ENCODE measurements at places on chromosomes 6 and 20.

DNA sequence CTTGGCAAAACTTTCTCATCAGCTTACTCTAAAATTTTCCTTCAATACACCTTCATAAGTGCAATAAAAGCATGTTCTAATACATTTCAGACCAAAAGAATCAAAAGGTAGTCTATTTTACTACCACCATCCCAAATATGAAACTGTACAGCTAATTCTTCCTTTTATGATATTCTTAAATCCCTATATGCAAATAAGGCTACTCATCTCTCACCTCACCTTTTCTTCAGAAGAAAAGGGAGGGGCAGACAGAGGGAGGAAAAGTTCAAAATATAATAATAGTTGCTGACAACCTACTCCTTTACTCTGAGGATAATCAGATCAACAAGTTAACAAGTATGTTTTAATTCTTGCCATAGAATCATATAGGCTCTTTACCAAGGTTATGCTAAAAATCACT lies 7.4 kb downstream of the C6orf120 start:
- DNase-seq = no peak

GRCh38 chr6:152943260-152943897 lies 39.5 kb downstream of the FBXO5 start:
- no peak for DNase-seq

- DNase-seq = no peak
Observed at GRCh38 chr20:57392512-57393271, 1.5 kb downstream of the RBM38 start.

GRCh38 chr20:25452333-25452732 lies 44.9 kb downstream of the GINS1 start:
- DNase-seq = no peak

DNA sequence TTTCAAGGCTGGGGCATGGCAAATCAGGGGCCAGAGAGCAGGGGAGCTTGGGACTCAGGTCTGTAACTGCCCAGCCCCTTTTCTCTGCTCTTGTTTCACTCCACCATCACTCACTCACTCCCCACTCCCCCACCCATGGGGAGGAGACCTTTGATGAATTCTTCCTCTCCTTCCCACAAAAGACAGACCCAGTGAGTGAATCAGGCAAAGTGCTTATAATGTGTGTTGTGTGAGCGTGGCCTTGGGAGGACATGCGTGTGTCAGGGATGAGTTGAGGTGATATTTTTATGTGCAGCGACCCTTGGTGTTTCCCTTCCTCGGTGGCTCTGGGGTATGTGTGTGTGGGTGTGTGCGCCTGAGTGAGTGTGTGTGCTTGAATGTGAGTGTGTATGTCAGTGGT lies 1.0 kb upstream of the CUL9 start:
- DNase-seq = no peak

DNA sequence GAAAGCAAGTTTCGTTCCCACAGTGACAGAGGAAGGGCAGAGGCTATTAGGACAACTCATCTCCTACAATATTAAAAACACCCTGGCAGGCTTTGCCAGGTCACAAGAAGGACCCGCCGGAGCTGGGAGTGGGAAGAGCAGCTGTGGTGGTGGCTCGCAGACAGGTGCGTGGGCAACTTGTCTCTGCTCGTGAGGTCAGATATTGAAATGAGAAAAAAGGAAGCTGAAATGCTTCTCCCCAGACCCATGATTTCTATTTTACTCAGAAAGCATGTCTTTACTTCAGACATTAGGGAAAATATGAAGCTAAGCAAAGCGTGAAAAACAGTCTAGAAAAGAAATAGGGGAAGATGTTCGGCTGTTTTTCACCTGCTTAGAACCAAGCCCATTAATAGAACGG lies 166.3 kb upstream of the EEF1E1 start:
- DNase-seq = no peak

Measured in foreskin melanocyte (primary cell).